ENCODE measurements at places on chromosomes 3 and 15.

DNA sequence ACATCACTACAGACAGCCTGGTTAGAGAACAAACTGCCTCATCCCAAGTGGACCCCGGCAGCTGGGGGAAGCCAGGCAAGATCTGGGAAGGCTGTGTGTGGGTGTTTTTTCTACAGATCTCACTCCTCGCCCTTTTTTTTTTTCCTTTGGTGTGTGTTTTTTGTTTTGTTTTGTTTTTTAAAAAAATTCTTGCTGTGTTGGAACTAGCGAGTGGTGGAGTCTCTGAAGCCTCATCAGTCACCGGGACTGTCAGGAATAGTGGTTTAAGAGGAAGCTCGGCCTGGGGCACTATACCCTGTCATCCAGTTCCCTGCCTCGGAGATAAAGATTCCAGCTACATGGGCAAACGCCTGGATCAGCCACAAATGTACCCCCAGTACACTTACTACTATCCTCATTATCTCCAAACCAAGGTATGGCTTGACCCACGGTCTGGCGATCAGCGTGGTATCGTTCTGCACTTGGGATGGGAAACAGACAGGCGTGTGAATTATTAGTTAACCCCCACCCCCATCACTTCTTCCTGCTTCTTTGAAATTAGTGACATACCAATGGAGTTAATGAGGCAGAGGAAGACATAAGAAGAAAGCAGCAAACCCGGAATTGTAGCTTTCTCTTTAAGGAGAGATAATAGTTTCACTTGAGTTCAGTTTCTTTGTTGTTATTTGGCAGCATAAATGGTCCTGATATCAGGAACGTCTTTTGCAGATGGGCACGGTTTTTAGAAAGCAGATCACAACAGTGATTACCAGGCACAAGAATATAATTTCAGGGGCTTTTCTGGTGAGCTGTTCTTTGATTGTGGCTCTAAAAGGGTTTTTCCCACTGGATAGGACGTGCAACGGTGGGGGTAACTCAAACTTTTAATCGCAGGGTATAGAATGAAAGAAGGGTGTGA, 722 bp downstream of the RBMS3 start:
- no peak for DNase-seq

- no peak for DNase-seq
These were observed 6.2 kb upstream of the FLNB start for GRCh38 chr3:58001979-58002378.

GRCh38 chr3:191753196-191753595, 292.2 kb downstream of the PYDC2 start:
- DNase-seq: no peak

DNA sequence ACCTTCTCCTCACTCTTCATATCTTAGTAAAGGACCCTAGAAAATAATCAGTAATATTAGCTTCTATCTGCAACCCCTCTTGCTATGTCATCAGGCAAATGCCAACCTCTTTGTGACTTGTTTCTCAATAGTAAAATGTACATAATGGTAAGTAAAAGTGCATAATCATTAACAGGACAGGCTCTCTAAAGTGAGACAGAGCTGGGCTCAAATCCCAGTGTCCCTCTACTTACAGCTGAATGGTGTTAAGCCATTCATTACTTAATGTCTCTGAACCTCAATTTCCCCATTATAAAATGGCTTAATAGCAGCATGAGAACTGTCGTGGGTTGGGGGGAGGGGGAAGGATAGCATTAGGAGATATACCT, 62.6 kb upstream of the ATP11B start:
- DNase-seq: no peak

DNA sequence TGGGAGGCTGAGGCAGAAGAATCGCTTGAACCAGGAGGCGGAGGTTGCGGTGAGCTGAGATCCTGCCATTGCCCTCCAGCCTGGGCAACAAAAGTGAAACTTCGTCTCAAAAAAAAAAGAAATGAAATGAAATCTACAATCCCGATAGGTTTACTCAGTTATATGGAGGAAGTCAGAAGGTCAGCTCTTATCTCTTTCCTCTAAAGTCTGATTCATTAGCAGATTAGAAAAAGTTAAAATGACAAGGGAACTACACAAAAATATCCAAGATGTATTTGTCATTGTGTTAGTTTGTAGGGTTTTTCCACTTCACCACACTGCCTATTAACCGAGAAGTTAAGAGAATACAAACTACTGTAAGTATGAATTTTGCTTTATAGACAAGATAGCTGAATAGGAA, 420.6 kb downstream of the SHQ1 start:
- DNase-seq: no peak

DNA sequence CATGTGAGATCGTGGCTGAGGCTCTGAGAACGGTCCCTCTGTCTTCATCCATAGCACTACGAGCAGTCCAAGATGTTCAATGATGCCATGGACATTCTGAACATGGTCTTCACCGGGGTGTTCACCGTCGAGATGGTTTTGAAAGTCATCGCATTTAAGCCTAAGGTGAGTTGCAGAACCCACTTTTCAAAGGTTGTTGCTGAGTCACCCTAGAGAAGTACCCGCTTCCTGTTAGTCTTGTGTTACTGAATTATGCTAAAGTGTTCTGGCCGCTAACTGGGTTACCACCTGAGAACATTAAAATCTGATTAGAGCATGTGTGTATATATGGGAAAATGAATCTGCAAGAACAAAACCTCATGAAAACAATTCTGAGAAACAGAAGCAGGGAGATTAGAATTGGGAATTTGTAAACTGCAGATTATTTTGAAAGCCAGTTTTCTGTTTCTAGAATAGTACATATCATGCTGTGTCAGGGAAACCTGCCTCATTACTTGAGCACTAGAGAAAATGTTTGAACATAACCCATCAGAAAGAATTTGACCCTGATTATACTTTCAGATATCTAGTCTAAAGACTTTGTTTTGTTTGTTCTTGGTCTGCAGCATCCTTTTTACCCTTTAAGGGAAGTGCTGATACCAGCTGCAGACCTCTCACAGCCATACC, 92.6 kb downstream of the CHDH start:
- DNase-seq: no peak

GRCh38 chr3:122646146-122646988, 34.3 kb upstream of the PARP14 start:
- no peak for DNase-seq

DNA sequence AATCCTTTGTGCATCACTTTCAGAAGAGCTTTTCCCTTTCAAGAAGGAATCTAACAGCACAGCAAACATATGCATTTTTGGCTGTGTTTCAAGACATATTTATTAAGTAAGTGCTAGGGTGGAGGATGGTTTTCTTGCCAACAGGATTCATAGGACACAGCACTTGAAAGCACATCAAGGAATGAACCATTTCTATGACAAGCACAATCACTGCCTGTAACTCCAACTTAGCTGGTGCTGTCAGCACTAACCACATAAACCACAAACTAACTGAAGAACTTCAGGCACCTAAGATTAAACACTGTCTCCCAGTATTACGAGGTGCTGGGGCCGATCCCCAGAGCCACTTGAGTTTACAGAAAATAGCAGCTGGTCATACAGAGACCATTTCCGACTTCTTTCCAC, 35.4 kb upstream of the SPRED1 start:
- DNase-seq: no peak

- no peak for DNase-seq
These were observed 24.7 kb upstream of the SHF start for GRCh38 chr15:45212493-45212892.

GRCh38 chr3:192892981-192893700, 24.5 kb downstream of the MB21D2 start:
- DNase-seq: peak; percentile 74

- no peak for DNase-seq
These were observed 289.9 kb upstream of the RASGRP1 start for GRCh38 chr15:38854506-38854905.

GRCh38 chr15:66603301-66604179, 37.7 kb upstream of the LCTL start:
- peak; percentile 79 for DNase-seq

GRCh38 chr15:95626501-95627361, 703.8 kb upstream of the NR2F2 start:
- no peak for DNase-seq

GRCh38 chr15:90001683-90002427, 731 bp downstream of the ZNF710 start:
- peak; percentile 79 for DNase-seq
